ENCODE measurements at places on chromosomes 2 and 18.

DNA sequence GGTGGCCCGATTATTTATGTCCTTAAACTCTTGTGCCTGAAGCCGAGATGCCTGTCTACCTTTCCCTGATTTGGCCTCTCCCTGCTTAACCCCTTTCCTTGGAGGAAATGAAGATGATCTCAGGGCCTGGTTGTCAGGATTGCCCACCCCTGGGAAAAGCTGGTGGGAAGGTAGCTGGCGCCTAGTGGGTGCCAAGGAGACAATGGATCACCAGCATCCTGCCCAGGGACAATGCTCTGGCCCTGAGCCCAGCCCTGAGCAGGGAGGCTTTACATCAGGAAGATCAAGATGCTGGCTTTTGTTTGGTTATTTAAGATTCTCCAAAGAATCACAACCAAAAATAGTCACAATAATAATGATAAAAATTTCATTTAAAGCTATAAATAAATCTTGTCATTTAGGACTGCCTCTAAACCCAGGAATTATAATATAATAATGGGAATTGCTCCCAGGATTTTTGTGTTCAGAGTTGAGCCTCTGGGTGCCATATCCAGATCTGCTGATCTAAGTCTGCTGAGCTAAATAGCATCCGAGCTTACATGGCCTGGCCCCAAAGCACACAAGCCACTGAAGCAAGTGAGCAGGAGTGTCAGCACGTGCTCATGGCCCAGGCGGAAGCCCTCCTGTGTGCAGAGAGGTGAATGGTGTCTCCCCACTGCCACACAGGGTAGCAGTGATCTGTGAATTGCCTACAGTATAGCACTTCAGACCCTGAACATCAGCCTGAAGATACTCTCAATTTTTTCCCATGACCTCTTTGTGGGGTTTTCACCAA, 57.8 kb upstream of the MAP3K20 start:
- no peak for DNase-seq

DNA sequence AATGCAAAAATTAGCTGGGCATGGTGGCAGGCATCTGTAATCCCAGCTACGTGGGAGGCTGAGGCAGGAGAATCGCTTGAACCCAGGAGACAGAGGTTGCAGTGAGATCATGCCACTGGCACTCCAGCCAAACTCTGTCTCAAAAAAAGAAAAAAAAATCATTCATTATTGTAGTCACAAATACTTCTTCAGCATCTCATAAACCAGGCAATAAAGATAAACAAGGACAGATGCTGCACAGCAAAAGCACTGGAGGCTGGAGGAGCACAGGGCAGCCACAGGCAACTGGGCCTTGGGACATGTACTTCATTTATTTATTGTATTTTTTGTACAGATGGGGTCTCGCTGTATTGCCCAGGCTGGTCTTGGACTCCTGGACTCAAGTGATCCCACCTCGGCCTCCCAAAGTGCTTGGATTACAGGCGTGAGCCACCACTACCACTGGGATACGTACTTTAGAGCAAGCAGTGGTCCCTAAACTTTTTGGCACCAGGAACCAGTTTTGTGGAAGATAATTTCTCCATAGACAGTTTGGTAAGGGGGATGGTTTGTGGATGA, 16.8 kb upstream of the MAT2A start:
- DNase-seq: no peak

DNA sequence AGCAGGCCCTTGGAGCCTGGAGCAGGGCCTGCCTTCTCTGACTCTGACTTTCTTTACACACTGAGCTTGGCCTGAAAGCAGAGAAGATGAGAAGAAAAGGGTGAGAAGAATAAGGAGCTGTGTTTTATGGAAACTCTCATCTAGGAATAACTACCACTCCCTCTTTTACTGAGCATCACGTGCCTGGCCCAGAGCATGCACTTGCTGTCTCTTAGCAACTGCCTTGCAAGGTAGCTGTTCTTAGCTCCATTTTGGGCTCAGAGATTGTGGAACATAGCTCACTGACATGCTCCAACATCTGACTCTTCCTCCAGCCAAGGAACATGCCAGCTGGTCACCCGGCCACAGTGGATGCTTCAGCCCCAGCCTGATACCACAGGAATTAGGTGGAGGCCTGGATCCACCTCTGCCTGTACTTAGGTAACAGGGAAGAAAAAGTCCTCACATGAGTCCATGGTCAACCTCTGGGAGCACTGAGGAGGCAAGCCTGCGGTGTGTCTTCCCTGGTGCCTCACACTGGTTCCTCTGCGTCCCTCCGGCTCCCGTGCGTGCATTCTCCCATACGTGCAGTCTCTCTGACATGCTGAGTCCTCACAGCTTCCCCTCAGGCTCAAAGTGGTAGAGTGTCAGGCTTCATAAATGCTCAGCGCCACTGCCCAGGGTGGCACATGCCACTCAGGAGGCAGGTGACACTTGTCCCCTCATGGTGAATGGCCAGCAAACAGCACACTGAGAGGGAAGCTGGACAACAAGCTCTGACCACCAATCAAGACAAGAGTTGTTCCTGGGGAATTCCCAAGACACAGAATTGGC, 35.7 kb downstream of the AMER3 start:
- no peak for DNase-seq

GRCh38 chr18:21996351-21996826, 173.0 kb upstream of the GATA6 start:
- peak; percentile 60 for DNase-seq

DNA sequence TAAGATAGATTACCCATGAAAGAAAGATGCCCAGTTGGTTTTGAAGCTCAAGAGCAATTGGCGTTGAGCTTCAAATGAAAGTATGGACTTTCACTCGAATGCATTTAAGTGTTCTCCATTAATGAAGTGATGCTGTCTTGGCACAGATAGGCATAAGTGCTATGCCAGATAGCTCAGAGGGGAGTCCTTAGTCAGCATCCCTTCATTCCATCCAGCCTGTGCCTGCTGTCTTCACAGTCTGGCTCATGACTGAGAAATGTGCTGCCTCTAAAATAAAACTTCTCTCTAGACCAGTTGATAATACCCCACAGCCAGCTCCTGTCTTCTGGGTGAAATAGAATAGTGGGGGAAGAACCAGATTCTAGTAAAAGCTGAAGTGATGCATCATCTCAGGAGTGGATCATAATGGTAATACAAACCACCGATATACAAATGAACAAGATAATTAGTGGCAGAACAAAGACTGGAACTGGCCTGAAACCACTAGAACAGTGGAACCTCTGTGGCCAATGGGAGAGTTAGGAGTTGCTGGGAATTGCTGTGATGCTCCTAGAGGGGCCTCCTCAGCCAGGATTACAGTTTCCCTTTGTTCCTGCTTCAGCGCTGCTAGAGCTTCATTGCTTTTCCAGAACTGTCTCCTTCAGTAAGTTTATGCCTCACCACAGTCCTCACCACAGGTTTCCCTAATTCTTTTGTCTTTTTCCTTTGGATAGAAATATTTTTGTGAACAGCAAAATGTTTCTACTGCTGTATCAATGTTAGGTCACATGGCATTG, 359.3 kb downstream of the KIAA1328 start:
- no peak for DNase-seq

DNA sequence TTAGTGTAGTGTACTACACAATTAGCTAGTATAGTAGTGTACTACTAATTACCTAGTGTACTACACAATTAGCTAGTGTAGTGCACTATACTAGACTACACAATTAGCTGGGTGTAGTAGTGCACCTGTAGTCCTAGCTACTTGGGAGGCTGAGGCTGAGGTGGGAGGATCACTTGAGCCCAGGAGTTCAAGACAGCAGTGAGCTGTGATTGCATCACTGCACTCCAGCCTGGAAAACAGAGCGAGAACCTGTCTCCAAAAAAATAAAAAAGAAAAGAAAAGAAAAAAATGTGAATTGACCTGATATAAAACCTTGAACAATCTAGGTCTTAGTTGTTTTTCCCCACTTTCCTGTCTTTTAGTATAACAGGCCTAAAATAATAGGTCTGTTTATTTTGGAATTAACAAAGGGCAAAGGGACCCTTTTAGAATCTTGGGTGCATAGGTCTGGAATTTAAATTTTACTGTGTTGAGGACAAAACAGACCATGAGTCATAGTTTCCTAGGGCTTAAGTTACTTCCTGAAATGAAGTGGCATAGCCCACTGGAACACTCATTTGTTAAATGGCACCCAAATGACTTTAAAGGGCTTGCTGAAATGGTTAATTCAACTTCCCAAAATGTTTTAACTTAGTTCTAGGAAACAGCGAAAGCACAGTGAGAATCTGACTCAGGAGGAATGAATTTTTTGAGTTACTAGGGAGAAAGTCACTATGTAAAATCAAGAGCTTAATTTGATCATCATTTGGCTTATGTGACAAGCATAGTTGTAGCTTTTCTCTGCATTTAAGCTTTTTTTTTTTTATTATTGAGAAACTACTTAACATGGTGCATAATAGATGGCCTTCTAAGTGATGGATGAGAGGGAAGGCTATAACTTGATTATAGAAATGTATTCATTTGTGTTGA, 50.7 kb upstream of the ARL5A start:
- no peak for DNase-seq

GRCh38 chr18:36650906-36651305, 177.9 kb downstream of the TPGS2 start:
- no peak for DNase-seq

DNA sequence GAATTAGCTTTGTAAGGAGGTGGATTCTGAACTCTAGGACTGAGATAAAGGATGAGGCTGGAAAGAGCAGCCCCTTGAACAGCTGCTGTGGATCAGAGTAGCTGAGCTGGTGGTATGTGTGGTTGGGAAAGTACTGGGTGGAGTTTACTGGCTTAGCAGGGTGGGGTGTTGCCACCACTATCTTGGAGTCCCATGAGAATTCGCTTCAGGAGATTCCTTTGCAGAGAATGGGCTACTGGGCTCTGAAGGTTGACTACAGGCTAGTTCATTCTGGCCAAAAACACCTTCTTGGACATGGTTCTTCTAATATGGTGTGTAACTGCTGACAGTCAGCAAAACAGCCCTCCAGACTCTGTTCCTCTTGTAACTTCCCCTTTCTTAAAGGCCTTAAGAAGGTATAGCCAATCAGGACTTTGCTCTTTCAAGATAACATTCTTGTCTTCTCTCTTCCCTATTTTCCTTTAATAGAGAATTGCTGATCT, 52.7 kb downstream of the TET3 start:
- no peak for DNase-seq

- no peak for DNase-seq
Measured at GRCh38 chr2:157771234-157771633, 104.9 kb downstream of the ACVR1 start.

DNA sequence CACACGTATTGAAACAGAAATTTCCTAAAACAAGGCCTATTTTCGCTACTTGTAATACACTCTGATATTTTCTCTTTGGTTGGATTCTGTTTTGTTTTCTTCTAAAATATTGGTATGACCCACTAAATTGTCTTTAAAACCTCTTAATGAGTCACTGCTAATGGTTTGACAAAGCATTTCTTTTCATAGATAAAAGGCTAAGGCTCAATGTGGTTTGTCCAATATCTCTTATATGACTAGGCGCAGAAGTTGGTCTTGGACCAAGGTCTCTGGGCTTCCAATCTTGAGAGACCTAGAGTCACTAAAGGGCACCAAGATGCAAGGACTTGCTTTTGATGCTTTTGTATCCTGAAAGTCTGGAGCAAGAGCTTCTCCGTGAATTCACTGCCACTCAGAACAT, 498.2 kb upstream of the TCF4 start:
- DNase-seq: no peak

DNA sequence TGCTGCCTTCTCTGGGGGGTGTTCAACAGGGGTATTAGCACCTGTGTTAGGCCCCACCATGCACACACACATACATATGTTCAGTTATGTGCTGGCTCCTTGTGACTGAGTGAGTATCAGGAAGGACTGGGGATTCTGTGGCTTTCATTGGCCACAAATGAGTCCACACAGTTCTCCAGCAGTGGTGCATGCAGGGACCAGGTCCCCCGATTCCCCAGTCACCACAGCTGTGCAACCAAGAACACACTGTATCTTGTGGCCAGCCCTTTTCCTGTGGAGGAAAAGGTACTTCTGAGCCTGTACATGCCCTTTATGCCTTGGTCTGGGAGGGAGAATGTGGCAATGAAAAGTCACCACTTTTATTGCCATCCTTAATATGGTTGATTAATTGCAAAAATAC, 74.9 kb upstream of the KLF7 start:
- DNase-seq: no peak

DNA sequence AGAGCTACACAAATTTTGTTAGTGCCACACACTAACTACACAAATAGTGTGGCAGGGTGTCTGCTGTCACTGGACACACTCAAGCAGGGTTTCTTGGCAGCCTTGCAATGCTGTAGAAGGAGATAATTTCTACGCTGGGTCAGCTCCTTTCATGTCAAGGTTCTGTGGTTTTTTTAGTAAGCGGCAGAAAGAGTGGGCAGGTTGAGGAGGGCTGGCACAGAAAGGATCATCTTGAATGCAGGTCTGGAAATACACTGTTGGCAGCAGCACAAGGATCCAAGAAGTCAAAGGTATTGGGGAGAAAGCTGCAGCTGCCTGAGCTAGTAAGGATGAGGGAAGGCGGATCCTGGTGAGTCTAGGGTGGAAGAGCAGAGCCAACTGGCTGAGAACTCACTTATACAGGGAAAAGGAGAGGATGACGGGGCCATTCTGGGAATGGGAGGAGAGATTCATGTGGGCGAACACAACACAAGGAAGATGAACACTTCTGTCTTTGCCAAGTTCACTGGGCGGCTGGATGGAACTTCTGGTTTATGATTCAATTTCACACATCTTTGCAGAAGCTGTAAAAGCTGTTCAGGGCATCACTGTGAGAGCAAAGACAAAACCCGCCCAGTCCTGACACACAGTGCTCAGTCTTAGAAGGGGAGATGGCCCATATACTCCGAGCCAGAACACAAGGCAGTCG, 16.9 kb upstream of the CYRIA start:
- peak; percentile 32 for DNase-seq

- DNase-seq: no peak
Measured at GRCh38 chr2:236870370-236870769, 215.3 kb upstream of the COPS8 start.

GRCh38 chr2:62415518-62415917, 90.5 kb downstream of the TMEM17 start:
- no peak for DNase-seq

DNA sequence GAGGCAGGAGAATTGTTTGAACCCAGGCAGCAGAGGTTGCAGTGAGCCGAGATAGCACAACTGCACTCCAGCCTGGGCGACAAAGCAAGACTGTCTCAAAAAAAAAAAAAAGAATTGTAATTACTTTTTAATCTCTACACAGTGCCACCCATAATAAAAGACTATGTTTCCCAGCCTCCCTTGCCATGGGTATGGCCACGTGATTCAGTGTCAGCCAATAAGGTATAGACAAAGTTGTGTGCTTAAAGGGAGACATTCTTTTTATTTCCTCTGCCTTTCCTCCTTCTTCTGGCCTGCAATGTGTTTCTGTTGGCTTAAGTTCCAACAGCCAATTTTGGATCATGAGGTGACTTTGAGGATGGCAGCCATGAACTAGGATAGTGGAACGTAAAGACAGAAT, 406.9 kb downstream of the LNPK start:
- DNase-seq: no peak

DNA sequence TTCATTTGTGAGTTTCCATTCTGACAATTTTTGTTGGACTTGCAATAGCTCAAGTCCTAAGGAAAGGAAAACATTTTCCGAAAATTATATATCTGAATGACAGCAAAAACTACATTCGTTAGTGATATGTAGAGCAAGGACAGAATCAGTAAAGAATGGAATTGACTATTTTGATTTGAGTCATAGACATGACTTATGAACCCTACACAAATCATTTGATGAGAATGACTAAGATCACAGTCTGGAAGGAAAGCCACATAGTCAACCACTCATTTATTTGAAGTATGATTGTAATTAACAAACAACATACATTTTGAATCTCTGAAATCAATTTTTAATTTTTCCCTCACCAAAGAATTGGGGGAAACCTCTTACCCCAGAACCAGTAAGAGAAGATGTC, 231.6 kb upstream of the CRIM1 start:
- DNase-seq: no peak

GRCh38 chr2:146994246-146994645, 850.6 kb upstream of the ACVR2A start:
- no peak for DNase-seq
